ENCODE measurements at places on chromosomes 3 and 15.

DNA sequence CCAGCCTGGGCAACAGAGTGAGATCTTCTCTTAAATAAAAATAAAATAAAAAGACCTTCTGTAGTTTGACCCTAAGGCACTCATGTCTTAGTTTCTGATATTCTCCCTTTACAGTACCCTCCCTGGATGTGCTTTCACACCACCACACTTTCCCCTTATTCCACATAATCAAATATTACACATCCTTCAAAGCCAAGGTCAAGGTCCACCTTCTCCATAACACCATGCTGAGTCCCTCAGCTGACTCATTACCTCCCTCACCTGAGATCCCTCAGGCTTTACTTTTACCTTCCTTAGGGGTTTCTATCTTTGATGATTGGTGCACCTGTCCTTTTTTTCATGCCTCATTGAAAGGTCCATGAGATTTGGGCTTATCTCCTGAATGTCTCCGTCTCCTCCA lies 25.5 kb upstream of the MNS1 start:
- no peaks in the 10 kb centered on the region for H3K27me3 ChIP-seq
- no peak overlapping the region for H3K27ac ChIP-seq
- H3K4me3 ChIP-seq: no peak overlapping the region
- no peak for DNase-seq
- H3K4me1 ChIP-seq: no peaks in the 10 kb centered on the region
- peaks cover 4% of the 10 kb centered on the region for H3K36me3 ChIP-seq

GRCh38 chr3:13590841-13591520 lies 42.1 kb downstream of the FBLN2 start:
- H3K36me3 ChIP-seq: no peaks in the 10 kb centered on the region
- H3K27me3 ChIP-seq: no peaks in the 10 kb centered on the region
- H3K4me1 ChIP-seq: peaks cover 5% of the 10 kb centered on the region

DNA sequence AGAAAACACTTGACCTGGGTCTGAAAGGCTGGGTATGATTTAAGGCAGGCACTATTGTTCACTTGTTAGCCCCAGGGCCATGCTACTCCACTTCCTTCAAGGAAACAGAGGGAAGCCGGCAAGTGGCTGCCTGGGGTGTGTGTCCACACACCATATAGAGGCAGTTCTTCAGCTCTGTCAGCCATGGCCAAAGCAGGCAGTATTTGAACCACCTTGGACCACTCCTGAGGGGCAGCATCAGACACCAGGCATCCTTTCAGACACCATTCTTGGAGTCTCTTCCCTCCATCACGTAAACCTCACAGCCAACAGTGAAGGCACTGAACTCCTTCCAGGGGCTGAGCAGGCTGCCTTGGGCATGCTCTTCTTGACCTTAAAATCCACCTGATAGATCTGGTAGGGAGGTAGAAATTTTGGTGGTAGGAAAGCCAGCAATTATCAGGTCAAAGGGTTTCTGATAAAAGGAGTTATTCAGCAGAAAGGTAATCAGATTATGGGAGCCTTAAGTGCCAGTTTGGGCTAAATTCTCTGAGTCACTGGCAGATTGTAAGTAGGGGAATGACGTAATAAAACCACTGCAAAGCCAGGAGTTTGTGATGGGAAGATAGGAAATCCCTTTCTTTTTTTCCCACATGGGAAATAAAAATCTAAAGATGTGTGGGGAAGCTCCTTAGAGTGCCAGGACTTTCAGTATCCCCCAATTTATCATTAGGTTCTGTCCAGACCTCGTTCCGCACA lies 20.2 kb downstream of the TGFBR2 start:
- no peaks in the 10 kb centered on the region for H3K27me3 ChIP-seq
- H3K27ac ChIP-seq: no peak overlapping the region
- DNase-seq: no peak
- no peak overlapping the region for H3K4me3 ChIP-seq
- H3K36me3 ChIP-seq: peaks cover 20% of the 10 kb centered on the region

DNA sequence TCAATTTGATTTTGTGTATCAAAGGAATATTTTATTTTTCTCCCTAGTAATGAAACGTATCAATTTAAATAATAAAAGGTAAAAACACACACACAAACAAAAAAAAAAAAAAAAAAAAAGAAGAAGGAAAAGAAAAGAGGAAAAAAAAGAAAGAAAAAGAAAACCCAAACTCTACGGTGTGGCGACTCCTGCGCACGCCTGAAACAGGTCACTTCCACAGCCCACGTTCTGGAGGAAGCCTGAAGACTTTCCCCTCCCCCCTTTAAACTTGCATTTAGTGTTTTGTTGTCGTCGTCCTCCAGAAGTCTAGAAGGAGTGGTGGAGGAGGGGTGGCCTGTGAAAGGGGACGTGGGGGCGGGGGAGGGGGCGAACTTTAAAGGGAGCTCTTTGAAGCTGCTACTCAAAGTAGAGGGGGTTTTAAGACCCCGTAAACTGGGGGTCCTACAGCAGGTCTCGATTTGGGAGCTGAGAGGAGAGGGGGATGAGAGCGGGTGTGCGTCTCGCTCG lies 2.3 kb upstream of the TLE3 start:
- no peak overlapping the region for H3K27ac ChIP-seq
- no peaks in the 10 kb centered on the region for H3K27me3 ChIP-seq
- no peak for DNase-seq
- H3K36me3 ChIP-seq: no peaks in the 10 kb centered on the region
- H3K4me3 ChIP-seq: peak overlapping the region; percentile 93

- no peaks in the 10 kb centered on the region for H3K27me3 ChIP-seq
- H3K4me1 ChIP-seq: peaks cover 17% of the 10 kb centered on the region
- no peak overlapping the region for H3K4me3 ChIP-seq
- no peak for DNase-seq
Observed at GRCh38 chr3:63967675-63968611, 55.4 kb downstream of the PSMD6 start.

DNA sequence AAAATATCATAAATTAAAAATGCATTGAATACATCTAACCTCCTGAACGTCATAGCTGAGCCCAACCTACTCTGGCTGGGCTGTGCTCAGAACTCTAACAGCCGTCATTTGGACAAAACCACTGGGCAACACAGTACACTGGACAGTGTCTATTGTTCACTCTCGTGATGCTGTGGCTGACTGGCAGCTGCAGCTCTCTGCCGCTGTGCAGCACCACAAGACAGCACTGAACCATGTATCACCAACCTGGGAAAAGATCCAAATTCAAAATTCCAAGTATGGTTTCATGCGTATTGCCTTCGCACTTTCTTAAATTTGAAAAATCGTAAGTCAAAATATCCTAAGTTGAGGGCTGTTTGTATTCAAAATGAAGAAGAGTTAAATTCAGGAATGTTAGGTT lies 145.1 kb upstream of the CNTN4 start:
- no peak overlapping the region for H3K27ac ChIP-seq
- no peaks in the 10 kb centered on the region for H3K36me3 ChIP-seq
- H3K27me3 ChIP-seq: no peaks in the 10 kb centered on the region
- H3K4me1 ChIP-seq: no peaks in the 10 kb centered on the region
- no peak for DNase-seq

DNA sequence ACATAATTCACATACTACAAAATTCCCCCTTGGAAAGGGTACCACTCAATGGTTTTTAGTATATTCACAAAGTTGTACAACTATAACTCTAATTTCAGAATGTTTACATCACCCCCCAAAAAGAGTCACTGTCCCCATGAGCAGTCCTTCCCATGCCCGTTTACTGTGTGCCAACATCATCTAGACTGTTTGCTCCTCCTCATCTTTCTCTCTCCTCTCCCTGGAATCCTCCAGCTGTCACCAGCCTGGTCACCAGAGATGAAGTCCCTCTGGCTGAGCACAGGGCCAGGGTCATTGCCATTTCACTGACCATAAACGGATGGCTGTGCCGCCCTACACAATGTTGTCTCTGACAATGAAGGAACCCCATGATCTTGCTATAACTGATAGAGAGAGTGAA lies 45.2 kb downstream of the C2CD4B start:
- no peaks in the 10 kb centered on the region for H3K36me3 ChIP-seq
- peaks cover 7% of the 10 kb centered on the region for H3K4me1 ChIP-seq
- no peak overlapping the region for H3K4me3 ChIP-seq
- no peaks in the 10 kb centered on the region for H3K27me3 ChIP-seq
- no peak for DNase-seq
- no peak overlapping the region for H3K27ac ChIP-seq

DNA sequence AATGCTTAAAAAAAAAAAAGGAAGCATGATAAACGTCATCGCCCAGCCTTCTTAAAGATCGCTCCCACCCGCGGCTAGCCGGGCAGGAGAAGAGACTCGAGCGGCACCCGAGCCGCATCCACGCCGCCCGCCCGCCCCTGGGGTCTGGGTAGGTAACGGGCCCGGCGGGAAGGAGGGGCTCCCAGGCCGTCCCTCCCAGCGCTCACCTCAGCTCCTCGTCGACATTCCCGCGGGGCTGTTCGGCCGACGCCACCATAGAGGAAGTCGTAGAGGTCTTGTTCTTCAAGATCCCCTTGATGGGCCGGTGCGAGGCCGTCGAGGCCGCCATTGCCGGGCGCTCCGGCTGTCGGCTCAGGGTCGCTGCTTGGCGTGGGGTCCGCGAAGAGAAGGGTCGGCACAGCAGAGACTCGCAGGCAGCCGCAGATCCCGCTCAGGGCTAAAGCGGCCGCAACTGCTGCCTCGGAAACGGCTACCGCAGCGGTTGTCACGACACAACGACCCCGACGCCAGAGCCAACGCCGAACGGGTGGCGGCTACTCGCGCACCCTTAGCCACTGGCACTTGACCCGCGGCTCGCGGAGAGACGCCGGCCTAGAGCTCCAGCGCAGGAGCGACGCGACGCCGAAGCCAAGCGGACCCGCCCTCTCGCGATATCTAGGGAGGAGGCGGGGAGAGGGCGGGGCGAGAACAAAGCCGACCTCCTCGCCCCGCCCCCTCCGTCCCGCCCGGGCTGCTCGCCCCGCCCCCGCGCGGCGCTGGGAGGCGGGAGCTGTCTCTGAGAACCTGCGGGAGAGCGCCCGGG lies at the start of gene PPP1R2:
PPP1R2 (minus strand) TSS at position 628 of the 802 bp plus-strand sequence; CDS start at position 328, 300 bp downstream.
- peak; percentile 90 for DNase-seq
- H3K4me1 ChIP-seq: peaks cover 5% of the 10 kb centered on the region
- H3K4me3 ChIP-seq: peak within 1 kb of the TSS; percentile 88
- no peaks in the 10 kb centered on the region for H3K27me3 ChIP-seq

GRCh38 chr15:81069909-81070308 lies 64.2 kb upstream of the CFAP161 start:
- H3K36me3 ChIP-seq: no peaks in the 10 kb centered on the region
- no peak overlapping the region for H3K4me3 ChIP-seq
- no peak overlapping the region for H3K27ac ChIP-seq
- no peaks in the 10 kb centered on the region for H3K27me3 ChIP-seq
- no peaks in the 10 kb centered on the region for H3K4me1 ChIP-seq

DNA sequence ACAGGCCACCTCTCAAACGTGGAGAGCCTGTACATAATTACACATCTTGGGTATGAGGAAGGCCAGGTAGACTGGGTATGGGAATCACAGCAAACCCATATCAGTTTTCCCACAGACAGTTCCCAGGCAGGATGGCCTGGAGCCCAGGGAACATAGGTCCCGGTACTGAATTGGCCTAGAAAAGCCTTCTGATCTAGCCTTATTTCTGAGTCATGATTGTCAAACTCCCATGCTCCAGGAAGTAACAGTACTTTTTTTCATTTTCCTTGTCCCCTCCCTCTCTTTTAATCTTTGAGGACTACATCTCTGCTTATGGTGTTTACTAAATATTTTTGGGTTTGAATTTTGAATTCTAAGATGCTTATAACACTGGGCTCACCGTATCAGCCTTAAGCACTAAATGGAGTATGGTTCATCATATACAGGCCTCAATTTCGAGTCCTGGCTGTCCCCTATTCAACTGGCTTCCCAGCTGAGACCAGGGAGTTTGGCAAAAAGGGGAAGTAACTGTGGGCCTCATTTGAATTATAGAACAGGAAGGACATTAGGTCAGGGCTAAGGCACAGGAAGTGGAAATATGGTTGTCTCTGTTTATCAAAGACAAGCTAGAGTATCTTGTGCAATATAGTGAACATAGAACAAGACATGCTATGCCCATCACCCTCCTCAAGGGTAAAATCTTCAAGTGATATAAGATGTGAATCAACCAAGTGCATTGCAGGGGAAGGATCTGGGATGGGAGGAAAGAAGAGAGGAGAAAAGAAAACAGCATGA lies 494.6 kb downstream of the NTRK3 start:
- no peaks in the 10 kb centered on the region for H3K36me3 ChIP-seq
- no peaks in the 10 kb centered on the region for H3K27me3 ChIP-seq
- H3K4me1 ChIP-seq: no peaks in the 10 kb centered on the region
- no peak overlapping the region for H3K27ac ChIP-seq
- DNase-seq: no peak

DNA sequence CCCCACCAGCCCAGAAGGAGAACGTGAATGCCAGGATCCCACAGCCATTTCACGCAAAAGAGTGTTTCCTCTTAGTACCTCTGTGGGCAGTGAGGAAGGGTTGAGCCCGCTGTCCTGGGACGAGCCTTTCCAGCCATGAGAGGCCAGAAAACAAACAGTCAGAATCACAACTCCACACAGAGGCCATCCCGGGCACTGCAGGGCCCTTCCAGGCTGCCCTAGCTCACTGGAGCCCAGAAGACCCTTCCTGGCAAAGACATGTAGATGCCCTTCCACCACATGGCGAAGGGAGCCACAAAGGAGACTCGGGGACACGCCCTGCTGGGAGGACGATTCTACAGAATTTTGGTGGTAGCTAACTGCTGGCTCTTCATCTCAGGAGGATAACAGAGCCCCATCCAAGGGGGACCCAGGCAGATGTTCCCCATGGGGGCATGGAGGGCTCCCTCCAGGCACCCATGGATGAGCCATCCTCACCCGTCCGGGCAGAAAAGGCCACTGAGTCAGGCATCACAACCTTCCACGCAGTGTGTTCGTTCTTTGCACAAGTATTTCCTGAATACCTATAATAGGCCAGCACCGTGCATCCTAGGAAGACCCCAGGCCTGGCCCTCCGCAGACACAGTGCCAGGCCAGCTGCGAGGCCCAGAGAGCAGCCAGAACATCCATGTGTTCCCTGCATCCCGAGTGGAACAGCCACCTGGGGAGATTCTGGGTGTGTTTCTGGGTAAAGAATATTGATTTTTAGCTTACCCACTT lies 47.2 kb downstream of the SLC12A8 start:
- no peaks in the 10 kb centered on the region for H3K27me3 ChIP-seq
- peak; percentile 74 for DNase-seq
- no peak overlapping the region for H3K27ac ChIP-seq
- no peaks in the 10 kb centered on the region for H3K36me3 ChIP-seq
- H3K4me1 ChIP-seq: no peaks in the 10 kb centered on the region

DNA sequence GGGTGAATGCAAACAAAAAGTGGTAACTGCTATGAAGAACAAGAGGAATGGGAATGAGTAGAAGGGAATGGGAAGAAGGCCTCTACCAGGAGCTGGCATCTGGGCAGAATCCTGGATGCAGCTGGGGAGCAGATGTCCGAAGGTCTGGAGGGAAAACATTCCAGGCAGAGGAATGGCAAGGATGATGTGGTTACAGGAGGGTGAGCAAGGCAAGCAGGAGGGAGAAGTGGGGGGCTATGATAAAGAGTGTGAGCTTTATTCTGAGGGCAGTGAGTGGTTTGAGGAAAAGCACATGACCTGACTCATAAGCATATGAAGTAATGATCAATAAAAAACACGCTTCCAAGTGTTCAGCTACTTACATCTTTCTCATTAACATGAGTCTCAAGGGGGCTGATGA lies 17.1 kb downstream of the SKIC8 start:
- no peak overlapping the region for H3K4me3 ChIP-seq
- peaks cover 14% of the 10 kb centered on the region for H3K36me3 ChIP-seq
- H3K4me1 ChIP-seq: no peaks in the 10 kb centered on the region
- no peak for DNase-seq
- no peak overlapping the region for H3K27ac ChIP-seq
- H3K27me3 ChIP-seq: no peaks in the 10 kb centered on the region

Measured in H9 (cell line).